A549 treated with GW870086 at 1 μM for 4 hours (cell line): ENCODE measurements at places on chromosomes 6 and 20. TPM values are rescaled to one million over a fixed set of nuclear protein-coding genes. Genes with fewer than 3 reads are reported as not detected.

Gene NELFCD
- total RNA-seq: 41.3 to 47.1 TPM (median 45.8 TPM) in 5 replicates

Gene TMC2
- total RNA-seq: not detected in 5 replicates

Gene FAM217A
- not detected in 5 replicates for total RNA-seq

Gene MEP1A
- total RNA-seq: not detected in 5 replicates

Gene SPATA25
- 0.56 to 0.74 TPM (median 0.69 TPM) in 5 replicates for total RNA-seq

Gene TCP11
- total RNA-seq: not detected in 5 replicates

Gene PPP1R3D
- total RNA-seq: 2.0 to 2.6 TPM (median 2.5 TPM) in 5 replicates

Gene CLDN20
- not detected in 5 replicates for total RNA-seq

Gene DDX43
- total RNA-seq: not detected in 5 replicates

Gene SNAI1
- total RNA-seq: 9.0 to 15.2 TPM (median 13.5 TPM) in 5 replicates

Gene SYTL3
- 1.1 to 1.5 TPM (median 1.3 TPM) in 5 replicates for total RNA-seq

Gene NKAIN4
- total RNA-seq: 5.2 to 8.2 TPM (median 6.0 TPM) in 5 replicates

Gene ENPP1
- total RNA-seq: 0.87 to 1.6 TPM (median 1.3 TPM) in 5 replicates

Gene C6orf132
- total RNA-seq: 2.6 to 3.5 TPM (median 2.6 TPM) in 5 replicates

Gene C2
- 0.07 to 0.43 TPM (median 0.23 TPM) in 5 replicates for total RNA-seq

Gene LY6G5C
- 1.3 to 2.5 TPM (median 1.7 TPM) in 5 replicates for total RNA-seq

Gene FAM120B
- 8.8 to 11.0 TPM (median 10.1 TPM) in 5 replicates for total RNA-seq

Gene VWA7
- total RNA-seq: 1.2 to 2.0 TPM (median 1.5 TPM) in 5 replicates

Gene RIN2
- total RNA-seq: 23.4 to 27.0 TPM (median 23.5 TPM) in 5 replicates

Gene HLA-DPB1
- not detected in 5 replicates for total RNA-seq

Gene MATN4
- total RNA-seq: 0.14 to 0.22 TPM (median 0.17 TPM) in 4 of 5 replicates, not detected in the other

Gene ARMC12
- 0.25 to 0.63 TPM (median 0.35 TPM) in 5 replicates for total RNA-seq

Gene GNMT
- total RNA-seq: 0.19 to 0.32 TPM in 2 of 5 replicates, not detected in the others

Gene MAS1
- total RNA-seq: not detected in 5 replicates

Gene DEFB124
- total RNA-seq: not detected in 5 replicates

Gene PSORS1C1
- total RNA-seq: 4.4 to 7.5 TPM (median 6.1 TPM) in 5 replicates

Gene ENPP4
- 0.11 to 0.41 TPM (median 0.25 TPM) in 5 replicates for total RNA-seq

Gene KCNG1
- 14.5 to 21.6 TPM (median 16.3 TPM) in 5 replicates for total RNA-seq

Gene MYMX
- not detected in 5 replicates for total RNA-seq

Gene ELOVL4
- 1.4 to 1.8 TPM (median 1.6 TPM) in 5 replicates for total RNA-seq

Gene ABRACL
- 48.5 to 61.6 TPM (median 48.8 TPM) in 5 replicates for total RNA-seq

Gene HLA-DQB2
- not detected in 5 replicates for total RNA-seq

Gene ADGRG6
- 38.2 to 62.5 TPM (median 55.0 TPM) in 5 replicates for total RNA-seq

Gene GABRR1
- not detected in 5 replicates for total RNA-seq

Gene MOG
- total RNA-seq: not detected in 5 replicates

Gene TGM3
- total RNA-seq: 0.05 TPM in 1 of 5 replicates, not detected in the others

Gene MDC1
- 14.8 to 21.4 TPM (median 16.4 TPM) in 5 replicates for total RNA-seq

Gene AIF1
- total RNA-seq: not detected in 5 replicates

Gene MRPS18B
- total RNA-seq: 68.5 to 99.0 TPM (median 70.9 TPM) in 5 replicates

Gene MCHR2
- total RNA-seq: not detected in 5 replicates

Gene UQCC2
- 79.7 to 122 TPM (median 102 TPM) in 5 replicates for total RNA-seq

Gene PRDM13
- 0.81 to 1.2 TPM (median 0.87 TPM) in 5 replicates for total RNA-seq

Gene HM13
- 201 to 275 TPM (median 252 TPM) in 5 replicates for total RNA-seq

Gene SLC35D3
- 0.05 to 0.09 TPM in 2 of 5 replicates, not detected in the others for total RNA-seq

Gene ELOVL2
- 4.7 to 7.1 TPM (median 6.8 TPM) in 5 replicates for total RNA-seq

Gene HLA-F
- total RNA-seq: 4.1 to 4.8 TPM (median 4.5 TPM) in 5 replicates
